ENCODE measurements at places on chromosomes 4 and X.
A peak's percentile ranks its signal among the peaks of the same experiment; 100 is the strongest.

- DNase-seq = no peak
Measured at GRCh38 chr4:176939445-176939844, 146.7 kb upstream of the VEGFC start.

- no peak for DNase-seq
Measured at GRCh38 chr4:188127214-188127874, 11.9 kb upstream of the TRIML1 start.

- no peak for DNase-seq
Measured at GRCh38 chr4:147039976-147040575, 94.4 kb upstream of the TTC29 start.

DNA sequence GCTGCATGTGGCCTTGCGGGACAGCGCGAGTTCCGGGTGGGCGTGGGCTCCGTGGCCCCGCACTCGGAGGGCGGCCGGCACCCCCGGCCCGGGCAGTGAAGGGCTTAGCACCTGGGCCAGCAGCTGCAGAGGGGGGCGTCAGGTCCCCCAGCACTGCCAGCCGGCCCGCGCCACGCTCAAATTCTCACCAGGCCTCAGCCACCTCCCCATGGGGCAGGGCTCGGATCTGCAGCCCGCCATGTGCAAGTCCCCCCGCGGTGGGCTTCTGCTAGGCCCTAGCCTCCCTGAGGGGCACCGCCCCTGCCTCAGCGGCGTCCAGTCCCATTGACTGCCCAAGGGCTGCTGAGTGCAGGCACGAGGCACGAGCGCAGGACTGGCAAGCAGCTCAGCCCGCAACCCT, 2.6 kb upstream of the MCUB start:
- DNase-seq = no peak

DNA sequence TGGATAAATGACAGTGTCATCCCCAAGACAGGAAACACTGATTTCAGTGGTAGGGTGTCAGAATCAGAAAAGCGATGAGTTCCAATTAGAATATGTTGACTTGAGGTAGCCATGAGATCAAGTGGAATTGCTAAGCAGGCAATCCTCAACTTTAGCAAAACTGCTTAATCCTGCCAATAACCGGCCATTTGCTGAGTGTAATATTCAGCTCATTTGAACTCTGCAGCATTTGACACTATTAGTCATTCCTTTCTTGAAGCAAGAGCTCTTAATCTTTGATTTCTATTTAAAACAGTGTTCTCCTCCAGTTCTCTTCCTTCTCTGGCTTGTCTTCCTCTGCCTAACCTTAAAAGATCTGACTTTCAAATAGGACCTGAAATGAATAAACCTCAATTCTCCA, 68.7 kb upstream of the DCLK2 start:
- DNase-seq = no peak

DNA sequence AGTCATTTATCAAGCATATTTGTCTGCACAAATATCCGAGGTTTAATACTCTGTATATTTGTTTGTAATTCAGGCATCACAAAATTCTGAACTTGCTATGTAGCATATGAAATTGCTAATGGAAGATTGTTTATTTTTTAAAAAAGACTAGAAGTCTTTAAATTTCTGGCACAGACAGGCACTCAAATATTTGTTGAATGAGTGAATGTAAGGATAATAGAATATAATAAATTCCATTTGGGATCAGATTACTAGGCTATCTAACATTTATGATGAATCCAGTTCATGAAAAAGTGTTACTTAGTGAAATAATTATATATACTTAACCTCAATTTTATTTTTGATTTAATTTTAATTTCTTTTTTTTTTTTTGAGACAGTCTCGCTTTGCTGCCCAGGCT, 30.4 kb upstream of the TEC start:
- DNase-seq = no peak

DNA sequence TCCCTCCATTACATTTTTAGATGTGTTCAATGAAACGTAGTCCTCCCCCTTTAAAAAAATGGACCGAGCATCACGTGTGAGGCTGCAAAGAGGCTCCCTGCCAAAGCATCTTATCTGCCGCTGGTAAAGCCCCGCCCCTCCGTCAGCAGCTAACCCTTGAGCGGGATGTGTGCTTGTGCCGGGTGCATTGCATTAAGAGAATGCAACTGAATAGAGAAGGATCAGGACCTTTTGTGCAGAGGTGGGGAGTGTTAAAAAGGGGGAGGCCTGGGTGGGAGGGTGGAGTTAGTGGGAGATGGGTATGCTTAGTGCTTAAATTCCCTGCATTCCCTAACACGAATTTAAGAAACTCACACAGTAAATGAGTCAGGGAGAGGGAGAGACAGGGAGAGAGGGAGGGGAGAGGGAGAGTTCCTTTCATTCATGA, 66.0 kb downstream of the TBL1X start:
- peak; percentile 72 for DNase-seq

DNA sequence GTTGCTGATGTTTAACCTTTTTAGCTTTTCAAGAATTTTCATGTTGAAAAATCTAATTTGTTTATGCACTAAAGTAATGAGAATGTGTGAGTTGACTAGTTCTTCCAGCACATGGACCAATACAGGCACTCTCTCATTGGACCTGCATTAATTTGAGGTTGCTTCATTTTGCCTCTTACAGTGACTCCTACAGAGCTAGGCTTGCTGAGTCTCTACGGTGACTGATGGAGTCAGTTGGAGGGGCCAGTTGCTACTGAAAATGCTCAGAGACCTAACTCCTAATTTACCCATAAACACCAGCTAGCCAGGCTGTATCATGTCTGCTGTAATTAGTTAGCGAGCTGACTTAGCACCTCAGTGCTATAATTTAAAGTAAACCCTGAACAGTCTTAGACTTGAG, 10.9 kb downstream of the MTHFD2L start:
- no peak for DNase-seq

DNA sequence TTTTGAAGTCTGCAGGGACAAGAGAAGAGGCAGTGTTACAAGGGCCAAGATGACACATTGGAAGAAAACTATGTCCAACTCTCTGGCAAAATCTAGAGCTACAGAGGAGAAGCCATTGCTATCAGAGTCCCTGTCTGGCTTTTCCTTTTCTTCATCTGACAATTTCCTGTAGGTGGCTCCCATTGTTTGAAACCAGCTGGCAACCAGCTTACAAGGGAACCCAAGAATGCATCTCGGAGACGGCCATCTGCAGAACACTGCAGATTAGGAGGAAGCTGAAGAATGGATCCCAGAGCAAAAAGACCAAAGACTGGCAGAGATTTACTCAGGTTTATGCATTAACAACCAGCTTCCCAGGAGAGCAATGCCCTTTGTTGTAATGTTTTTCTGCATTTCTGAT, 216.2 kb upstream of the CTSO start:
- DNase-seq = no peak

GRCh38 chr4:62871078-62871477, 1538.2 kb downstream of the TECRL start:
- no peak for DNase-seq

- no peak for DNase-seq
Measured at GRCh38 chr4:19205853-19206252, 1045.9 kb upstream of the SLIT2 start.

DNA sequence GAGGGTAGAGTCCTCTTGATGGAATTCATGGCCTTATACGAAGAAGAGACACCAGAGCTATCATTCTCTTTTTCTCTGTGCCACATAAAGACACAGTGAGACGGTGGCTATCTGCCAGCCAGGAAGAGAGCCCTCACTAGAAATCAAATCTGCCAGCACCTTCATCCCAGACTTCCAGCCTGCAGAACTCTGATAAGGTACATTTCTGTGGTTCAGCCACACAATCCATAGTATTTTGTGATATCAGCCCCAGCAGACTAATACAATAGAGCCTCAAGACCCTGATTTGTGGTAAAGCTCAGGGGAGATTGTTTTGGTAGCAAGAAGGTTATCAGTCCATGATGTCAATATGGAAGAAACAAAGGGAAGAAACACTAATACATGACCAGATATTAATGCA, 1213.2 kb downstream of the NLGN4X start:
- DNase-seq = no peak

- peak; percentile 77 for DNase-seq
Measured at GRCh38 chrX:48468247-48468671, 1.8 kb downstream of the SLC38A5 start.

- DNase-seq = no peak
Measured at GRCh38 chr4:159240046-159240445, 137.2 kb downstream of the RAPGEF2 start.

DNA sequence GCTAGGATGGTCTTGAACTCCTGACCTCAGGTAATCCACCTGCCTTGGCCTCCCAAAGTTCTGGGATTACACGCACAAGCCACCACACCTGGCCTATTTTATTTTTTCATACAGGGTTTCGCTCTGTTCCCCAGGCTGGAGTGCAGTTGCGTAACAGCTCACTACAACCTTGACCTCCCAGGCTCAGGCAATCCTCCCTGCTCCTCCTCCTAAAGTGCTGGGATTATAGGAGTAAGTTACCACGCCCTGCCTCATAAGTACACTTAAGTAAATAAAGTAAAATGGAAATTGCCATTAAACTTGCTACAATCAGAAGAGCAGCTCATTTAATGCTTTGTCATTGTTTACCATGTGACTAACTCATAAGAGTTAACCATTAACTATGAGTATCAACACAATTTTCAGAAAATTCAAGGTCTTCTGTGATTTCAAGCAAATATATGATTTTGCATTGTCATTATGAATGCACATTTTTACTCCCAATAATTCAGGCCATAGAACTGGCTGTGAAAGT, 12.3 kb downstream of the UGDH start:
- no peak for DNase-seq

DNA sequence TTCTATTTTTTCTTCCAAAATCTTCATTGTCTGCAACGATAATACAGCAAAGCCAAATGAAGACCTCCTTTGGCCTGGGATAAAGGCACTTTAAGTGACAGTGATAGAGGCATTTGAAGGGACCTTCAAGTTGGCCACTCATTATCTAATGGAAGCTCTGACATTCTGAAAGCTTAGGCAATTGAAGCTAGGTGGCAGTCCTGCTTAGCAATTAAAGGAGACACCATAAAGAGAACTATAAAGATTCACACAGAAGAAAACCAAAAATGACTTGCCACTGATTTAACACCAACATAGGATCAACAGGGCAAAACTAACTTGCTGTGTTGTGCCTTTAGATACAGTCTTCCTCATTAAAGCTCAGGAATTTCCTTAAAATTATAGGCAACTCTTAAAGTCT, 103.3 kb upstream of the TSPAN7 start:
- DNase-seq = no peak

- no peak for DNase-seq
Measured at GRCh38 chrX:12489341-12489740, 301.9 kb upstream of the PRPS2 start.

DNA sequence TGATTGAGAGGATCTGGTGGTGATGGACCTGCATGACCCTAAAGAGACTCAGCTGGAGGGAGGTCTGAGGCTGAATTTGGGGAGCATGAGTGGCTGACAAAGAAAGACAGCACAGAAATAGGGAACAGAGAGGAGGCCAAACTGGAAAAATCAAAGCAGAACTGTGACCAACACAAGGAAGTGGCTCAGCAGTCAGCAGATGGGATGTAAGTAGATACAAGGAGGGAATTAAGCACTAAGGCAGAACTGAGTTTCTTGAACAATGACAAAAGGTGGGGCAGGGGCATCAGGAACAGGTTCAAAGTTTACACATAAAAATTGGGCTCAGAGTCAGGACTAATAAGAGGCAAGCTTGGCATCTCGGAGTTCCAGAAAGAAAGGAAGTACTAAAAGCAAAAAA, 144.3 kb upstream of the KLF3 start:
- DNase-seq = no peak

DNA sequence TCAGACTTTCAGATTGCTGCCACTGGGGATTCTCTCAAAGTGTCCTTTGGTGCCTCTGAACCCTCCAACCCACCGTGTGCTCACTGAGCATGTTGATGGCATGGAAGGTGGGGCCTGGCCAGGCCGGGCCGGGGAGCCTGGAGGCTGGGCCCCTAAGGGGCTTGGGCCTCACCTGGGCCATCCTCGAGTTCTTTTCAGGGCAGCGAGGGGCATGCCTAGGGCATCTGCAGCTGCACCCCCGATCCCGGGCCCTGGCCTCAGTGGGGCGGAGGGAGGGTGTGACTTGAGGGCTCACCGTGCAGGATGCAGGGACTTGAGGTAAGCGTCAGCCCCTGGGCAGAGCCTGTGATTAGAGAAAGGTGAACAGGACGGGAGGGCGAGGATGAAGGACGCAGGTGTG, 1.6 kb upstream of the SH3TC1 start:
- no peak for DNase-seq

GRCh38 chrX:22538580-22538979, 265.9 kb downstream of the CBLL2 start:
- no peak for DNase-seq

- no peak for DNase-seq
Measured at GRCh38 chrX:34288782-34289181, 156.7 kb upstream of the FAM47A start.

DNA sequence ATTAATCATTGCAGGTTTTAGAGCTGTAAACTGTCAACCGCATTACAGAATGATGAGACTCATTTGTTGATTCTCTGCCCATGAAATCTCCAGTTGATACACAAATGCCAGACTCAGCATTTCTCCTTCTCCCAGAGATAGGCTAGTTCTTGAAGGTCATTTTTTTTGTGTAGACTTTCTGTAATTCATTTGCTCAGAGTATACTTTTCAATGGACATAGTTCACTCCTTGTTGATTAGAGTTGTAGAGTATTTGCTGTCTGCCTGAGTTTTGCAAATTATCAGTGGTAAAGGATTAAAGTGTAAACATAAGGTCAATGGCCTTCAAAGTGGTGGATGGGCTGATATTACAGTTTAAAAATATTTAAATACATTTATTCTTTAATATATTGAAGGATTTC, 15.2 kb upstream of the ALB start:
- DNase-seq = no peak

- no peak for DNase-seq
Measured at GRCh38 chrX:40705658-40706312, 29.6 kb downstream of the MED14 start.

DNA sequence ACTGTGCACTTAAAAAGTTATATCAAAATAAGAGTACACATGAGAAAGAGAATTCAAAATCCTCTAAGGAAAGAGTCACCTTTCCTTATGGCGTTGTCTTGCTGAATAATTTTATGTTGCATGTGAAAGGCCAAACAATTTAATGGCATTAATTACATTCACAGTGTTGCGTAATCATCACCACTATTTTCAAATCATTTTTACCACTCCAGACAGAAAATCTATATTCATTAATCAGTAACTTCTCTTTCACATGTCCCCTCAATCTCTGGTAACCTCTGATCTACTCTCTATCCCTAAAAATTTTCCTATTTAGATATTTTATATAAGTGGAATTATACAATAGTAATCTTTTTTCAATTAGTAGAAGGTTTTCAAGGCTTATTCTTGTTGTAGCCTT, 283.0 kb downstream of the CXXC4 start:
- DNase-seq = no peak

- DNase-seq = no peak
Measured at GRCh38 chrX:101219116-101219863, at the start of gene DRP2. TSS of gene DRP2 (plus strand) at chrX:101219786. CDS start at chrX:101231648, 11,862 bp downstream.

GRCh38 chrX:27976284-27976683, 5.0 kb downstream of the DCAF8L1 start:
- DNase-seq = no peak

- DNase-seq = no peak
Measured at GRCh38 chrX:15929194-15929593, 74.6 kb upstream of the AP1S2 start.

GRCh38 chrX:10893366-10893765, 217.8 kb upstream of the HCCS start:
- no peak for DNase-seq

Data from D341Med (cell line).